ENCODE measurements at places on chromosomes 6 and 20.
A peak's percentile ranks its signal among the peaks of the same experiment; 100 is the strongest.

DNA sequence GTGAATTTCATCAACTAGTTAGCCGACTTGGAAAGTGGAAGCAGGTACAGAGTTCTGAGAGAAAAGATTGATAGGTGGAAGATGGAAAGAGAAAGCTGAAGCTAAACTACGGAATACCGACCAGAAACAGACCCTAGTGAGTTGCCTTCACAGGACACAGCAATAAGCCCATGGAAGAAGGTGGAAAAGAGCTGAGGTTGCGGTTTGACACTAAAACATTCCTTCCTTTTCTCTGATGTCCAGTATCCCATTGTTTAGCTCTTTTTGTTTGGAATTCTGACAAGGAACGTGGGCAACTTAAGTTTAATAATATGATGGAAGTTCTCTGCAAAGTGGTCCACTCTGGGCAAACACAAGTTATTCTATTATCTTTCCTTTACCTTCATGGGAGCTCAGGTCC, 110.1 kb upstream of the ADTRP start:
- DNase-seq, result no peak

GRCh38 chr6:46781478-46782378, 11.5 kb upstream of the MEP1A start:
- DNase-seq, result peak; percentile 16

DNA sequence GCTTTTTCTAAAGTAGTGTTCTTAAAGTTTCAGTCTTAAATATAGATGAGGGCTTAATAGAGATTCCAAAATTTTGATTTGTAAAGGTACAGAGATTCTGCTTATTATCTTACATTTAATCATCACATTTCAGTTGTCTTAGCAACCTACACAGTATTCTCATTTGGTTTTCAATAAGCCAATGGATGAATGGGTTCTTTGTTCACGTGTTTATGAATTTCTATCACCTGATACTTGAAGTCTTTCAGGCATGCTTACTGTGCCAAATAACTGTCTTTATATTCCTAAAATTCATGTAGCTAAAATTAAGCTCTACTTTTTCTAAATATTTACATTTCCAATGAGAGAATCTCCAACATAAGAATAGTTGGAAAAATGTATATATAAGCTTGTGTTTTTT, 152.7 kb downstream of the EYA4 start:
- no peak for DNase-seq

- no peak for DNase-seq
Observed at GRCh38 chr6:107532706-107533105, 42.8 kb downstream of the SOBP start.

GRCh38 chr6:27138837-27139755, 108.4 kb upstream of the PRSS16 start:
- peak; percentile 72 for DNase-seq

DNA sequence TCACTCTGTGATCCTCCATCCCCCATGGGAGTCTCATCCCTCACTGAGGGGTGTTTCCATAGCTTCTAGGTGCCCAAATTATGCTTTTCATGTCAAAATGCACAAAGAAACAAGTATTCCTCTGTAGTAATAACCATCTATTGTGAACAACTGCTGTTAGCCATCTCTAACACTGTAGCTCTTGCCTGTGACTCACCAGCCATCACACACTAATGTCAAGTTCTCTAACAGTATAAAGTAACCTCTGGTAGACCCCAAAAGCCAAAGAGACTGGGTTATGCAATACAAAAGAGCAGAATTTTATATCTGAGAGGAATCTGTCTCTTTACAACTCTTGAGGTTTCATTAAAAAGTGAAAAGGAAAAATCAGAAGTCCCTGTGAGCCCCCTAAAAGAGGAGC, 25.4 kb upstream of the IYD start:
- DNase-seq, result no peak

- no peak for DNase-seq
Observed at GRCh38 chr6:78400076-78400475, 467.3 kb upstream of the IRAK1BP1 start.

DNA sequence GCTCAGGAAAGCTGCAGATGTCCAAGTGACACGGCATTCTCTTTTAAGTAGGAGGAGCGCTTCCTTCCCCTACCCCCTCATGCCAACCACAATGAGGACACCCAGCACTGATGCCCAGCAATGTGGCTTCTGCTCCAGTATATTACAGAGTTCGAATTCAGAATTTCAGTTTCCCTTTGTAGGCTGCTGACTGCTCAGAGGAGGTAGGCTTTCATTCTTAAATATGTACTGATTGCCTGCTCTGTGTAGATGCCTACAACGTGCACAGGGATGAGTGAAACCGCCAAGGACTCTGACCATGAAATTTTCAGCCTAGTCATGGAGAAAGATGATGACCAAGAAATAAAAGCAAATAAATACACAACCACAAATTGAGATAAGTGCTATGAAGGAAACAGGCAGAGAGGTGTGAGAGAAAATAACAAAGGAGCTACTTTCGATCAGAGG, 50.9 kb upstream of the TNFAIP3 start:
- DNase-seq, result no peak

DNA sequence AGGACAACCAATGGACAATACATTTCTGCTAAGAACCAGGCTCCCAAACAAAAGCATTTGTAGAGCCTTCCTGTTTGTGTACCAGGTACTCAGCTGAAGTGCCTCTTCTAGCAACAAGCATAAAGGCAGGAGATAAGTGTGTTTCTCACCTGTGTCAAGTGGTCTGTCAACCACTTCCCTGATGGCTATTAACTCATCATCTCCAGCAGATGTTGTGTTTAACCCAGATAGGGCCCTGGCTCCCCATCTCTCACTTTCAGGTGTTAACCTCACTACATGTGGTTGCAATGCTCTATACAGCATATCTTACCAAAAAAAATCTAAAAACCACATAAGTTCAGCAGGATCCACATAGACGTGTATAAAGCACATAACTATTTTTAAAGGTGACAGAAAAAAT, 9.6 kb upstream of the IL17A start:
- DNase-seq, result no peak

GRCh38 chr6:155578251-155578650, 122.6 kb upstream of the NOX3 start:
- no peak for DNase-seq

DNA sequence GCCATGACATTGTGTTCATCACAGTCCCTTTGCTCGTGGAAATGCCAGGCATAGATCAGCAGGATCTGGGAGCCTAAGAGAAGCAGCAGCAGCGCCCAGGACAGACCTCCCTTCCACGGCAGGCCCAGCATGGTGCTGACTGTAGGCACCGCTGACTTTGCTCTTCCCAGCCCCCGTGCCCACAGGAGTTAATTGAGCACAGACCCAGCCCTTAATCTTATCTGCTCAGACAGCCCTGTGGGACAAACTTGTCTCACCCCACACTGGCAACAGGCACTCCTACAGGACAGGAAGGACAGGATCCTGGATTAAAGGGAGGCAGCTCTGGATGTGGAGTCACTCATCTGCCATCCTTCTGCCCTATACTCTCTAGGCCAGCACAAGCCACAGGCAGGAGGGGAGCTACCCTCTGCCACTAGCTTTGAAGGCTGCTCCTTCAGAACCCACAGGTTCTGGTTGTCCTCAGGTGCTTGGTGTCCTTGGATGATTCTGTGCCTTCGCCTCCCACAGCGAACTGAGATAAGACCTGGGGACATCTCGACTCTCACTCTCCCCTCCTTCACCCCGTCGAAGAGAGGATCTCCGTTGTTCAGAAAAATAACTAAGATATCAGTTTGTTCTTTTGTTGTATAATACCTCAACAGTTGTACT, at the start of gene CST9L:
CST9L (minus strand) TSS at position 165 of the 651 bp plus-strand sequence; CDS start at position 131, 34 bp downstream.
- no peak for DNase-seq

GRCh38 chr20:36777576-36777975, 4.0 kb upstream of the DSN1 start:
- DNase-seq, result no peak

DNA sequence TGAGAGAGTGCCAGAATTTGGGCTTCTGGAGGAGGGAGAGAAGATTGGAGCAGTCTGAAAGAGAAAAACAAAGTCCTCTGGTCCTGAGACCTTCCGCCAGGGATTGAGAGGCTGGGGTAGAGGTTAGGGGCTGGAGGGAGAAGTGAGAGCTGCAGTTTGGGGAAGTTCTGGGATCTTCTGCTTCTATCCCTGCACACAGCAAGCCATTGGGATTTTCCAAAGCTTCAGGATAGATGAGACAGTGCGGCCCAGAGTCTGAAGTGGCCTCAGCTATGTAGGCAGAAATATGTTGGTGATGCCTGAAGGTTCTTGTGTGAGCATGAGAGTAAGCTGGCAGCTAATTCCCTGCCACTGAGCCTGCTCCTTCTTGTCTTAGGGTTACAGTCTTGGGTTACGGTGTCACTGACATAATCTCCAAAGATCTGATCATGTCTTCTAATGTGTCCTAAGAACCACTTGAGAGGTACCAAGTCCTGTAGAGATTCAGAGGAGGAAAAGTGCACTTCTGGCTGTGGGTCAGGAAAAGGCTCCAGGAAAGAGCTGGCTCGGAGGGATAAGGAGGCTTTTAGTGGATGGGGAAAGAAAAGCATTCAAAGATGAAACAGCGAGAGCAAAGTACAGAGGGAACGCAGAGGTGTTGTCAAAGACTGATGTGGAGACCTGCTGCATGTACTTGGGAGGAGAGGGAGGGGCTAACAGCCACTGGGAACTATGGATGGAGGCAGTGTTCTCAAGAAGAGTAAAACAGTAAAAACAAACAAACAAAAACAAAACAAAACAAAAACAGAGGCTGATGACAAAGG, 131.1 kb upstream of the MYLIP start:
- DNase-seq, result no peak

DNA sequence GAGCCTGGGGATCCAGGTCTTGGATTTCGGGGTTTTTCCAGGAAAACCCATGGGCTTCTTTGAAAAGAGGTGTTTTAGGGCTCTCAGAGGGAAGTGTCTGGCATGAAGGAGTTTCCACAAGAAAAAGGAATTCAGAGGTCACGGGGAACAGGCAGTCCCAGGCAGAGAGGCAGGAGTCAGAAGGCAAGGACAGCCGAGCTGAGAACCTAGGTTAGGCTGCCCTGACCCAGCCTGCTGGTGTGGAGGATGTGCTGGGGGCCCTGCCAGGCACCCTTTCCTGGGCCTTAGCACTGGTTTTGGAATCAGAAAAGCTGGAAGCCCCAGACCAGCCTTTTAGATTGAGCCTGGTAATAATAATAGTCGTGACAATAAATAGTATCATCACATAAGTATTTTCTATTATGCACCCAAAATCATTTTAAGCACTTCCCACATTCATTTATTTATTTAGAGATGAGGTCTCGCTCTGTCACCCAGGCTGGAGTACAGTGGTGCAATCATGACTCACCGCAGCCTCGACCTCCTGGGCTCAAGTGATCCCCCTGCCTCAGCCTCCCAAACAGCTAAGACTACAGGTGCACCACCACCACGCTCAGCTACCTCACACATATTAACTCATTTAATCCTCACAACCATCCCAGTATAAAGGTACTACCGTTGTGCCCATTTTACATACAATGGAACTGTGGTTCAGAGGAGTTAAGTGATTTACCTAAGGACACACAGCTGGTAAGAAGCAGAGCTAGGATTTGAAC, 19.9 kb downstream of the TGM2 start:
- DNase-seq, result no peak

DNA sequence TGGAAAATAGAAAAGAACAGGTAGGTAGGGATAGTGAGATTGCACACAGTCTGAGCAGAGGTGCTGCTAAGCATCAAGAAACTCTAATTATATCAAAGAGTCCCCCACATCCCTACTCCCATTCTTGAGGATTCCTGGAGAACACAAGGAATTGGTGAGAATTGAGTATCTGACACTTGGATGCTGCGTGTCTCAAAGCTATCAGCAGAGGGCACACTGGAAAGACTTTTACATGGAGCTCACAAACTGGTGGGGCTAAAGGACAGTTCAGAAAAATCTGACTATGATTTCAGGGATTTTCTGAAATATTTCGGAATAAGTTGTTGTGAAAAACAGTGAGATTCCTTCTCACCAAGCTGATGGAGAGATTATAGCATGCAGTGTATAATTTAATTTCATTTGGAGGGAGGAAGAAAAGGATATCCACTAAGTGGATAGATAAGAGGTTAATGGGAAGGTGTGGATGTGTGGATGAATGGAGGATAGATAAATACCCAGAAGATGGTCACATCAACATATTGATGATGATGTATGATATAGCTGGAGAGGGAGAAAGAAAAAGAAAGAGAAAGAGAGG, 215.4 kb upstream of the DEFB112 start:
- DNase-seq, result no peak

- DNase-seq, result no peak
Observed at GRCh38 chr6:37287519-37288157, 29.7 kb upstream of the TMEM217 start.

DNA sequence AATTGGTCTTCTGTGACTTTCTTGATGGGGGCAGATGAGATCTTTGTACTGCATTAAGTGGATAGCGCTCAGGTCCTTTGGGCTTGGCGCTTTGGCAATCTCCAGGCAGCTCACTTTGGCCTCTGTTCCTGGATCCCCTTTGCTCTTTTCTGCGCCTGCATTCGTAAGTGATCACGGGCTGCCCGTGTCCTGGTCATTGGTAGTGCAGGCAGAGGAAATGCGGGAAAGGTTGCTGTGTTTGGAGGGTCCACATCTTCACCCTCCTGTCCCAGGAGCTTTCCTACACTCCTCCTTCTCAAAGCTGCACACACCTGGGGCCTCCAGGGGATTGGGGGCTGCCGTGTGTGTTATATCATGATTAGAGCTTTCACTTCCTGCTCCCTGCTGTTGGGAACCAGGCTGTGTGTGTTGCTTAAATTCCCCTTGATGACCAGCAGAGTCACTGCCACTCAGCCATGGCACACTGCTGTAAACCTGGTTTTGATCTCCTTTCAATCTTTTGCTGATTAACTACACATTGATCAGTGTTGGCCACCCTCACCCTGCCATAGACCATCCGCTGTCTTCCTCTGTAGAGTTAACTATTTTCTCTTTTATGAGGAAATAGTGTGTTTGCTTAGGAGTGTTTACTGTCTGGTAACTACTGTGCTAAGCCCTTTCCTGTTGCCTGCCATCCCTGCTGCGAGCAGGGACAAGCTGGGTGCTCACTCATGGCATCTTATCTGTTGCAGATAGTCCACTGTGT, 13.0 kb upstream of the SNHG17 start:
- DNase-seq, result no peak

Measured in activated T-cell treated with anti-CD3 and anti-CD28 coated beads for 24 hours (primary cell).